ENCODE measurements at places on chromosomes 12 and 14. TPM values are rescaled to one million over a fixed set of nuclear protein-coding genes. Genes with fewer than 3 reads are reported as not detected.
A peak's percentile ranks its signal among the peaks of the same experiment; 100 is the strongest.

Gene DAD1
- total RNA-seq: 353 TPM

DNA sequence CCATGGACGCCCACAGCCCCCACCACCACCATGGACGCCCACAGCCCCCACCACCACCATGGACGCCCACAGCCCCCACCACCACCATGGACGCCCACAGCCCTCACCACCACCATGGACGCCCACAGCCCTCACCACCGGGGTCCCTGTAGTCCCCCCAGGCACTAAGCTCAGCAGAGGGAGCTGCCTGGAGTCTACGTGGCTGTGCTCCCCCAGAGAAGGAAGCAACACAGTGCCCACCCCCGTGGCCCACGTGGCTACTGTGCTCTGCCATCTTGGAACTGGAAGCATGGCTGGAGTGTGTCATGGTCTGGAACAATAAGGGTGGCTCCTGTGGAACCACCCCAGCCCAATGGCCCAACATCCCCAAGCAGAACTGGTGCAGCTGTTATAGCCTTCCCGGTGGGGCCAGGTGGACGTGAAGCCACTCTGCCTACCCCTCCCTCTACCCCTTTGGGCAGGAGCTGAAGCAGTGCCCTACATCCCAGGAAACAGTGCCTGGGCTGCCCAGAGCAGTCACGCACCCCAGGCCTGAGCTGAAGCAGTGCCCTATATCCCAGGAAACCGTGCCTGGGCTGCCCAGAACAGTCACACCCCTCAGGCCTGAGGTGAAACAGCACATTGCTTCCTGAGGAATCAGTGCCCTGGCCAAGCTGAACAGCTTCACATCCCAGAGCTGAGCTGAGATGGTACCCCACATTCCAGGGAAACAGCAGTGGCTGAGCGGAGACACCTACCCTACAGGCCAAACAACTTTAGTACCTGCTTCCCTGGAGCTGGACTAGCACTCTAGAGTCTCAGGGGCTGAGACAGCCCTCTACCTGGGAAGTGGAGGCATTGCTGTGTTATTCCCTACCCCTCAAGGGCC is 9.0 kb upstream of the SFSWAP start:
- no peak for DNase-seq

DNA sequence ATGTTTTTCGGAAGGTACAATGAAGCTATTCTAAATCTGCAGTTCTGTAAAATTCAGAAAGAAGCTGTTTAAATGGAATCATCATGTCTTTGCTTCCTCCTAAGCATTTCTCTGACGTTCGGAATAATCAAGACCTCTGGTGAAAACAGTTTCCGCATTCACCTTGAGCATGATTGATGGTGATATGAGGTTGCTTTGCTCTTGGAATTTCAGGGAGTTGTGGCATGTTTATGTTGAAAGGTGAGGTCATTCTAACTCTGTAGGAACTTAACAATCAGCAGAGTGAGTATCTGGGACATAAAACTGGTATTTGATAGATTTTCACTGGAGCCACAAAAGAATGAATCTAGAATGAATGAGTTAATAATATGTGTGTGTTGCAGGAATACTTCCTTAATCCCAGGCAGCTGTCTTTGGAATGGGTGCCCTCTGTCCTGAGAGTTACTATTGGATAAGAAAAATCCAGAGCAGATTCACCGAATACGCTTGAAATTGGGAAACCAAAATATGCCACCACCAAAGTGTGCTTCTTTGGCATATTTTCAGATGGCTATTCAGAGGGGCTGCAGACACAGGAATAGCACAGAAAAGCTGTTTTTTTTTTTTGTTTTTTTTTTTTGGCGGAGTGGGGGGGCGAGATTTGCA is 599.1 kb downstream of the CCER1 start:
- DNase-seq: no peak

- no peak for DNase-seq
Observed at GRCh38 chr12:22893878-22894277, 268.9 kb downstream of the ETNK1 start.

GRCh38 chr12:110790301-110790700 is 47.6 kb upstream of the PPP1CC start:
- no peak for DNase-seq

DNA sequence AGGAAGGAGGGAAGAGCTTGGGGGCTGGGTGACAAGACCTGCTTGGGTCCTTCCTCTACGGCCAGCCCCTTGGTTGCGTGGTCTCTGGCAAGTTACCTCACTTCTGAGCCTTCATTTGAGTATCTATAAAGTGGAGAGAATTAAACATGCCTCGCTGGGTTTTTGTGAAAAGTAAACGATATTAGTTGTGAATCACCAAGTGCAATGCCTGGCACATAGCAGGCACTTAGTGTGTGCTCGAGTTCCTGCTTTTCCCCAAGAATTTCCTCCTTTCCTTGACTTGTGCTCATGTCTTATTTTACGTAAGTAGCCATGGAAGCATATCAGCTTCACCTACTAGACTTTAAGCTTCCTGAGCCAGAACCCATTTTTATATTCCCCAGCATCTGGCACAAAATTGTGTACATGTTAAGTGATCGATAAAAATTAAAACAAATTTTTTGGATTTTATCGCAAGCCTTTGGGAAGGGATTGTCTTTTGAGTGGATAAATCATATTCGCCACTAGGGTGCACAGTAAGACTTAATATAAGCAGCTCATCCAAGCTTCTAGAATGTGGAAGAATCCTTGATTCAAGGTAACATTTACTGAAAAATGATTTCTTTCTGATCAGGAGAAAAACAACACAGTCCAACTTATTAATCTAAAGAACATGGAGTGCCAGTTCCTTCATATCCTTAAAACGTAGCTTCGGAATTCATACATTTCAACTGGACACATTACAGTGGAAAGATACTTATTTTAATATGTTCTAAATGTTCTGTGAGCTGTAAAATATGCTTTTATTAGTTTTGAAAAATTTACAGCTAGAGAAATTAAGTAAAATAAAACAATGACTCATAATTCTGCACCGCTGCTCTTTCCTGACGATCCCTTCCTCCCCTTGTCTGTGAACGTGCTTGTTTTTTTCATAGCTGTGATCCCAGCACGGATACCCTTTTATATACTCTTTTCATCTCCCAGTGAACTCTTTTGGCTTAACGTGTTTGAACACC is 62.0 kb downstream of the SLC25A47 start:
- DNase-seq: peak; percentile 67

GRCh38 chr14:101881426-101881825 is 82.9 kb upstream of the DYNC1H1 start:
- DNase-seq: no peak

GRCh38 chr14:105126981-105127329 is 41.6 kb downstream of the JAG2 start:
- no peak for DNase-seq

GRCh38 chr12:26524862-26525465 is 308.0 kb downstream of the ITPR2 start:
- DNase-seq: peak; percentile 23

GRCh38 chr14:38989922-38990546 is 113.0 kb downstream of the SEC23A start:
- peak; percentile 13 for DNase-seq

- DNase-seq: peak; percentile 63
Observed at GRCh38 chr14:68088451-68088854, 268.9 kb downstream of the RAD51B start.

All from Daoy (cell line).